HCT116 (cell line): ENCODE measurements at places on chromosomes 1 and 21.

GRCh38 chr1:200302192-200302920, 107.5 kb downstream of the ZNF281 start:
- DNase-seq: no peak

DNA sequence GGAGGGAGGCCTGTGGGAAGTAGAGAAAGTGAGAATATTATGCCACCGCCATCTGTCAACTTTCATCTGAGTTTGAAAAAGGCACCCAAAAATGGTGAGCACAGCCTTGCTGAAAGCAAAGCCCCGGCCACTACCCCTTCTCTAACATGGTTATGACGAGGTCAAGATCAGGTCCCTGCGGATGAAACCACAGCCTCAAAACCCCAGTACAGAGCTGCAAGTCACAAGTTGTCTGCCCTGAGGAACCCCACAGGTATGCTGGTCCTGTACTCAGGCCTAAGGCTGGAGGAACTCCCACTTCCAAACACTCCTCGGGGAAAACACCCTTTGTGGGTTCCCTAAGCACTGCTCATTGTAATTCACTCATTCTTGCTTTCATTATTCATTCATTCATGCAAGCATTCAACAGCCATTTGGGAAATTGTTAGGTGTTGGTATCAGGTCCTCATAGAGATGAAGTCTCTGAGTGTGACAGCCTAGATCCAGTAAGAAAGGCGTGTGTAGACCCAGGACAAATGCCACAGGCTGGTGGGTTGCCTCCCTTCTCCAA, 216.6 kb upstream of the EDN2 start:
- no peak for DNase-seq

DNA sequence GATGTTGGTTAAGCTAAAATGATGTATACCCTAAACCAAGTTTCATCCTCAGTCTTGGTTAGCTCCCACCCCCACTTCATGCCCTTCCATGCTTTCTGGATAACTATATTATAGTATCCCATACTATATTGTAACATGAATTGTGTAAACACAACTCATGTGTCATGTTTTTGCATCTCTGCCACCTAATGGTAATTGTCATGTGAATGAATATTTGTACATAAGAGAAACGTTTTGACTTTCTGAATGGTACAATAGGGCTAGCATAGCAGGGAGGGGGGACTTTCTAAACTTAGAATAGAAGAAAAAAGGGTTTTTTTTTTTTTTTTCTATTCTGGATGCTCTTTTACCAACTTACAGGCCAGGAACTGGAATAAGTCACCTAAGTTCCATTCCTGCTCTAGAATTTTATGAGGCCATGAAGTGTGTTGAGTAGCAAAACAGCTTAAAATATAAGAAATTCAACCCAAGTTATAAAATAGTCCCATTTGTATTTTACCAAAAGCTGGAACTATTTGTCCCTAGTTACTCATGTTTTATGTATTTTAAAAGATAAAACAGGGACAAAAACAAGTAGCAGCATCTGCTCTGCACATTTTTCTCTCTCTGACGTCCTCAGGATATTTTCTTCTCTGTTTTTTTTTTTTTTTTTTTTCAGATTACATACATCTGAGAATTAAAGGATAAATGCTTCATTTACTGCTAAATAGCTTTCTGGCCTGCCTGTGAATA, 77.4 kb downstream of the HLX start:
- DNase-seq: no peak

GRCh38 chr1:86582161-86582560, 35.3 kb downstream of the CLCA4 start:
- no peak for DNase-seq

- no peak for DNase-seq
These were observed 47.1 kb downstream of the FCRL3 start for GRCh38 chr1:157653494-157653873.

- no peak for DNase-seq
These were observed 34.1 kb downstream of the CFAP74 start for GRCh38 chr1:1969505-1969900.

DNA sequence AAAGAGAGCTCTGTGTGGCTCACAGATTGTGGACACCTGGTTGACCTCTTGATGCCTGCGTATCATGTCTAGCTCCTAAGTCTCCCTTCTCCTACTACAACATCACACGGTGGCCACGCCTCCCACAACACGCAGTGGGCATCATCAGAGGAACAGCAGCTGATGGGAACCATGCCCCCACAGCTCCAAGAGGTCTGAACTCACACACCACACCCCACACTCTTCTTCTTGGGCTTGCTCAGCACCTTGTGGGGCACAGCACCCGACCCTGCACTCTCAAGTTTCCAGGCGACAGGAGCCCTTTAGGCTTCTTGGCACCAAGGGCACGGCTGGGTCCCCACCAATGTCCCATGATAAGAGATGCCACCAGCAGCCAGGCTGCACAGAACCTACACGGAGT, 18.8 kb upstream of the CDCP2 start:
- no peak for DNase-seq

- DNase-seq: no peak
These were observed 28.6 kb downstream of the KAZN start for GRCh38 chr1:14626869-14627607.

GRCh38 chr1:33640114-33640660, 167.7 kb downstream of the ZSCAN20 start:
- no peak for DNase-seq

- DNase-seq: no peak
These were observed 14.5 kb downstream of the AGRN start for GRCh38 chr1:1034439-1034781.

DNA sequence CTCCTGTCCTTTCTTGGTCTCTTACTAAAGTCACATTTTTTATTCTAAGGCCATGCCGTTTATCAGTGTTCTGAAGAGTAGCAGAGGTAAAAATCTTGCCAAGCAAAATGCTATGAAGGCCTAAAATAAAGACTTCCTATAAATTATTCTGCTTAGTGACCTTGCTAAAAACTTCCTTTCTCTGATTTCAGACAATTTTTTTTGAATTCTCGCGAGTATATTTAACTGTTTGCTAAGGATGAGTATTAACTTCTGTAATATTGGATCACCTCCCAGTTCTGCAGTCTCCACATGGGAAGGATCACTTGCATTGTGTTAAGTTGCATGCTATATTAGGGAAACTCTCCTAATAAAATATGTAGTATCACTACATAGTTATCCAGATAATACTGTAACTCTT, 123.4 kb upstream of the SNX7 start:
- no peak for DNase-seq
